ENCODE measurements at places on chromosomes 5 and 9.

DNA sequence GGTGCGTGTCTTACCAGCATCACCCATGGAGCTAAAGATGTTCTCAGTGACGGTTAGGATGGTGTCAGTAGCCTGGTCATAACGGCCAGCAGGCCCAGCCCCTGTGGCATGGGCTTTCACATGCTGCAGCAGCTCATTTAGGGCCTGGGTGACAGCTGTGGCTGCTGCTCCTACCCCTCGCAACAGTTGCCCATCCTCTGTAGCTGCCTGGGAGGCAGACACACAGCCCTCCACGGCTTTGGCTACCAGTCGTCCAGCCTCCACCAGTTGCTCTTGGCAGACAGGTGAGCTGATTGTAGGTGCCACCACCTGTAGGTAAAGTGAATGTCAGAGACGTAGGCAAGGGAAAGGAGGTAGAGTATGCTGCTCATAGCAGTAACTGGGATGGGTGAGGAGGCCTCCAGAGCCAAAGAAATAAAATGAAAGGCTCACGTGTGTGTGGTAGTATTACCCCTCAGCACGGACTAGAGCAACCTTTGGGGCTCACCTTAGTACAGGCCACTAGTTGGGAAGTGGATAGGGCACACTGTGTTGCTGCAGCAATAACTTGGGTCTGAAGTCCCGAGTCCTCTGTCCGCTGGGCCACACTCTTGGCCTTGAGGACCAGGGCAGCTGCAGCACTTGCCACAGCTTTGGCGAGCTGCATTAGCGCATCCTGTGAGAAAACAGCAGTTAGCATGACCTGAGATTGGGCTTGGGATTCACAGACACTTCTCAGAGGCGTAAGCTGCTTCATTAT is 14.7 kb downstream of the TLN1 start:
- no peak for DNase-seq

- no peak for DNase-seq
These were observed 1025.1 kb upstream of the C9orf72 start for GRCh38 chr9:28598408-28598807.

DNA sequence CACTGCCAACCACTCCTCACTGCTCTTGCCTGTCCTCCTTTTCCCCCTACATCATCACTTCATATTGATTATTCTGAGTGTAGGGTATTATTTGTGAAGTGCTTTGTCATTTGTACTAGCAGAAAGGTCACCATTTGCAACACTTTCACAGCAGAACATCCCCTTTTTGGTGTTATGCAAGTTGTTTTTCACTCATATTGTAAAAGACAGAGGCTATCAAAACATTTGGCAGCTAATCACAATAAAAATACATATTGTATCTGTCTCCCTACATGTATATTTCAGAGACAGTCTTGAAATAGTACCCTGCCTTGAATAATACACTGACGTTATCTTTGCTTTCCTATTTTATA is 82.3 kb downstream of the ANXA1 start:
- DNase-seq, result no peak

DNA sequence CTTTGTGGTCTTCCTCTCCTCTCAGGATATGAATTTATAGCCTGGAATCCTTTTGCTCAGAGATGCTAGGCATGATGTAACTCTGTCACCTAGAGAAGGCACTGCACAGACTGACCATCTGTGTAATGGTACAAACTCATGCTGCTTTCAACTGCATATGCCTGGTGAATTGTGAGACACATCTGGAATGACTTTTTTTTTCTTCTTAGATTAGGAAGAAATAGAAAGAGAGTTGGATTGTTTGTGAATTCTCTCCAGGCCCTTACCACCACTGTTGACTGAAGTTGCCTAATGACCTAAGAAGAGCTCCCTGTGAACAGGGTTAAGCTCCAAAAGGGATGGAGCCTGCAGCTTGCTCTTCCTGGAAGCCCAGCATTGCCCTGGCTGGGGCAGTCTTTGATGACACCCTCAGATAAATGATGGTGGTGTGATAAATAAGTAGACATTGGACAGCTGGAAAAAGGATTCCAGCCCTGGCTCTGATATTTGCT is 47.8 kb upstream of the TRIM32 start:
- DNase-seq, result no peak

- DNase-seq, result no peak
These were observed 29.5 kb downstream of the CDH9 start for GRCh38 chr5:27008604-27009539.

DNA sequence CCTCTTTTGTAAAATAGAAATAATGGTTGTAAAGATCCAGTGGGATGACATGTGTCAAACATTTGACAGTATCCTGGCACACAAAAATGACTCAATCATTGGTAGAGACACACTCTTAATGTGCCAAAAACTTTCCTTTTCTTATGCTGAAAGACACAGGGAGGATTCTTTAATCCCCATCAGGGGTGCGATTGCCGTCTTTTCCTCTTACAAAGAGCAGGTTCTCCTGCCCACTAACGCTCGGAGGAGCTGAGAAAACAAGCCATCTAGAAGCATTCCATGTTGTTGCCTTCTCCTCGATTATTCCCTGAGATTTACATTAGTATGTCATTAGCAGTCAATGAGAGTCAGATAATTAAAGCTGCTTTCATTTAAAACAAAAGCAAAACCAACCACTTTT is 342.6 kb upstream of the CCNH start:
- no peak for DNase-seq

DNA sequence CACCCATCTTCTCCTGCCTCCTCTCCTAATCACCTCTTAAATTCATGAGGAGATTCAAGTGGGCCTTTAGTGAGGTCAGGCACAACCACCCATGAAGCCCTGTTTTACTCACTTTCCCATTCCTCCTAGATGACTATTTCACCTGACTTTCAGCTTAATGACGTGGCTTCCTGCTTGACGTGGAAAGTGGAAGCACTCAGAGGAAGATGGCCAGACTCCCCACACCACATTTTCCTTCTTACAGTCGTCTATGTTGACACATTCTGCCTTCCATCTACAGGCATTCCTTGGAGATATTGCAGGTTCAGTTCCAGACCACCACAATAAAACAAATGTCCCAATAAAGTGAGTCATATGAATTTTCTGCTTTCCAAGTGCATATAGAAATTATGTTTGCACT is 146.4 kb upstream of the TAS2R1 start:
- no peak for DNase-seq

DNA sequence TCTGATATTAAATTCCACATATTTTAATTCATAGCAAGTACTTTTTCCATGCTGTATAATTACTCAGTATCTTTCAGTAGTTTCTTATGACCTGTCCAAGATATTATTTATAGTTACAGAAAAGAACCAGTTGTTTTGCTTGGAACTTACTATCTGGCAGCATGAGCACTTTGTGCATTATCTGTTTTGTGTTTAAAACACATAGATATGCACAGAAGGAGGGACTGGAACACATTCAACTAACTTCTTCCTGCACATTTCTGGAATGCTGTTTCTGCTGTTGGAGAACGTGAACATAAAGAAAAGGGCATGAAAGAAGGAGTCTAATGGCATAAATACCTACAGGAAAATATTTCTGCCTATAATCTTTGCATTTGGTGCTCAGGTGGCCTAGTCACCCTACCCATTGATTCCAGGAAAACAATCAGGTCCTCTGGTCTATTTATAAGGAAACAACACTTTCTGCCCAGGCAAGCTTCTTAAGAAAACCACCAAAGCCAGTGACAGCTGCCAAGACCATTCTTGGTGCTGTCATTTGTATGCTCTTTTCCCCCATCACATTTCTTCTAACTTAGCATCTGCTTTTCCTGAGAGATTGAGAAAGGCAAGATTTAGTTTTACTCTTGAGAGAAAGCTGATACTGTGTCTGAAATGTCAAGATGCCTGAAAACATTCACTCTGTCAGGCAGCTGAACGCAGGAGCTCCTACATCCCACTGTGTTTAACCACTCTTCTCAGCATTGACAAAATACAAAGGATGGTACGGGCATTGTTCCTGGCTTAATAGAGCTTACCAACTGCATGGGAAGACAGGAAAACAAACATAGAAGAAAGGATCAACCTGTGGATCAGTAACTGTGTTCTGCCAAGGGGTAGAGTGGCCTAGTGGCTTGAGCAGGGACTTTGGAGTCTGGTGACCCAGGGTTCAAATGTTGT is 40.3 kb downstream of the RAB3C start:
- DNase-seq, result no peak

DNA sequence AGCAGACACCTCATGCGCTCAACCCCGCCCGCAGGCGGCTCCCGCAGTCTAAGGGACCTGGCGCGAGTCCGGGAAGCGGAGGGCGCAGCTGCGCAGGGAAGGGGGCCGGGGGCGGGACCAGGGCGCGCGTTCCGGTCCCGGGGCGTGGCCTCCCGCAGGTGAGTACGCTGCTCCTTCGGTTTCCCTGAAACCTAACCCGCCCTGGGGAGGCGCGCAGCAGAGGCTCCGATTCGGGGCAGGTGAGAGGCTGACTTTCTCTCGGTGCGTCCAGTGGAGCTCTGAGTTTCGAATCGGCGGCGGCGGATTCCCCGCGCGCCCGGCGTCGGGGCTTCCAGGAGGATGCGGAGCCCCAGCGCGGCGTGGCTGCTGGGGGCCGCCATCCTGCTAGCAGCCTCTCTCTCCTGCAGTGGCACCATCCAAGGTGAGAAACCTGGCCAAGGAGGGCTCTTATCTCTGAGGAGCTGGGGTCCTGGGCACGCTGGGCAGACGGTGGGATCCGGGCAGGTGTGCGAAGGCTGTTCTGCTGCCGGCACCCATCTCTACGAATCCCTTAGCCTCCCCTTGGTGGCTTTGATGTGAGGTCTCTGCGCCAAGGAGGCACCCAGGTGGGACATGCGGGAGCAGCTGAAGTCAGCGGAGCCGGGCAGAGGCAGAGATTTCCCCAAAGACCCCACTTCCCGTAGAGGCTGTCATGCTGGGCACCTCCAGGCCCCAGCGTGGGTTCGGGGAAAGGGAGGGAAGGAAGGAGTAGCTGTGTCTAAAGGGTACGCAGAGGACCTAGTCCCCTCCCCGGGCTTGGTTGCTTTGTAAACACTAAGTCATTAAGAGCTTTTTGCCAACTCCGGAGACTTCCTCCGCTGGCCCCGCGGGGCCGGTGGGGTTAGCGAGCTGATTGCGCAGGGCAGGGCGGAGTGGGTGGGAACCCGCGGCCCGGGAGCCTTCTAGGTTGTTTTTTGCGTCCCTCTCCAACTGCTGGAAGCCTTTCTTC is at the start of gene F2RL1:
F2RL1 (plus strand) TSS at position 187 of the 988 bp plus-strand sequence; CDS start at position 340, 153 bp downstream.
- peak; percentile 61 for DNase-seq

- no peak for DNase-seq
These were observed 60.8 kb upstream of the TMC1 start for GRCh38 chr9:72460342-72461312.

DNA sequence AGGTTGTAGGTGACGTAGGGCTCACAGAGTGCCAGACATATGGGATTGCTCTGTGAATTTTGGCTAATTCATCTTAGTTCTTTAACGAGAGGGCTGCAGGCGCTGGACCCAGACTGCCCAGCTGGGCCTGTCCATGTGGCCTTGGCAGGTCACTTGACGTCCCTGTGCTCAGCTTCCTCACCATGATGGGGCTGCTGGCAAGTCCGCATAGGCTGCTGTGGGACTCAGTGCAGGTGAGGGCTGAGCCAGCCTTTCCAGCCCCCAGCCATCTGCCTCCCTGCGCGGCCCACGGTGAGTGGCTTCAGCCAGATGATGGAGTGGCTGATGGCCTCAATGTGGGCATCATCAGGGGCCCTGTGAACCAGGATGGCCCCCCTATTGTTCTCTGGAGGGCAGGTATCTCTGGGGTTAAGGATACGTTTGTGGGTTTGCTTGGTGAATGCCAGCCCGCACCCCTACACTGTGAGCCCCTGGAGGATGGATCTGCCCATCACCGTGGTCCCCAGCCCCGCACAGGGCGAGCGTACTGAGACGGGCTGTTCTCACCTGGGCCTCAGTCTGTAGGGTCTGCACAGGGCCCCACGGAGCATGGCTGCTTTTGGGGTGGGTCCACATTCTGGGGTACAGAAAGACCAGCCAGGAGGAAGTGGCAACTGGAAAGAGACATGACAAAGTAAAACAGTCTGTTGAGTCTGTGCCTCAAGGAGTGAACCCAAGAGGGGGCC is 3.7 kb downstream of the CARD19 start:
- no peak for DNase-seq

- DNase-seq, result no peak
These were observed 14.5 kb downstream of the GABRA6 start for GRCh38 chr5:161700065-161700464.

GRCh38 chr5:54291498-54291897 is 18.9 kb downstream of the ARL15 start:
- no peak for DNase-seq

DNA sequence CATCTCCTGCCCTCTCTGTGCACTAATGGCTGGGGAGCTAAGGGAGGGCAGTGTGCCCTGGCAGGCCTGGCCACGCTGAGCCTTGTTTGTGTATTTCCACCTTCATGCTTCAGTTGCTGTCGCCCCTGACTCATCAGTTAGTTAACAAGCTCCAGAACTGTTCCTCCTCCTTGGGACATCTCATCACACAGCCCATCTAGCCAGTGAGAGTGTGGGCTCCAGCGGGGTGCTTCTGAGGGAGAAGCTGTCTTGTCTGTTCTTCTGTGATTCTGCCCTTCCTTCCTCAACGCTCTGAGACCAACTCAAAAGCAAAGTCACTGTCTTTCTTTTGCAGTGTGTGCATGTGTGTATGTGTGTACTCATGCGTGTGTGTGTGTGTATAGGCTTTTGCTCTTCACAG is 58.3 kb upstream of the CPEB4 start:
- DNase-seq, result no peak

GRCh38 chr5:32565145-32565544 is 20.2 kb upstream of the SUB1 start:
- no peak for DNase-seq

DNA sequence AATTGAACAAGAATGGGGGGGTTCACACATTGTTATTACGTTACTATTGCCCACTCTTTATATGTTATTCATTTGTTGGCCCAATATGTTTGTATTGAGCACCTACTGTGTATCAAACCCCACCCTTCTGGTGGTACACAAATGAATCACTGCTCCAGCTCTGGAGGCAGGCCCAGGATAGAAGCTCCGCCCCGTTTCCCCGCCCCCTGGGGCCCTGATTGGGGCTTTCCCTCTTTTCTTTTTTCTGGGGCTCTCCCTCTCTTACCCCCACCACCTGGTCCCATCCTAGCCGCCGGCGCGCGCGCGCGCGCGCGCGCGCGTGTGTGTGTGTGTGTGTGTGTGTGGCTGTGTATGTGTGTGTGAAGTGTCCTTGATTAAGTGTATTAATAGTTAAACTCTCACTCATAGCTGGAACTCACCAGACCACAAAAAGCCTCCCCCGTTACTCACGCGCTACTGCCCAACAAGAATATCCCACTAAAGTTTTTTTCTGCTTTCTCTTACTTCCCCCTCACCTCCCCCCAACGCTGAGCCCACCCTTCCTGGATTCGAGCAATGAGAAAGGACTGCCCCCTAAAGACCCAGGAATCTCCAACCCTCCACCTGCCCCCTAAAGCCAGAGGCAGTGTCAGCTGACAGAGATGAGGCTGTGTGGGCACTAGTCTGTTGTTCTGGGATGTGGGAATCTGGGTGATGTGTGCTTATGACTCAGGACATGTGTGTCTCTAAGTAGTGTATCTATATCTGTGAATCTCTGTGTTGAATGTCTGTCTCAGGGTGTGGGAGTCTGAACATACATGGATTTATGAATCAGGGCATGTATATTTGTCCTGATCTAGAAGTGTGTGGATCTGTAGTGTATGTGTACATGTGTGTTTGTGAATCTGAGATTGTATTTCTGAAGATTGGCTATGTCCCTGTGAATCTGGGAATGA is 4.0 kb downstream of the CXXC5 start:
- peak; percentile 77 for DNase-seq

- peak; percentile 68 for DNase-seq
These were observed 13.3 kb upstream of the RECK start for GRCh38 chr9:36023260-36024048.
